DMS153 (cell line): ENCODE measurements at places on chromosomes 7 and 10.

- DNase-seq = no peak
Observed at GRCh38 chr10:57334523-57334922, 933.2 kb downstream of the IPMK start.

GRCh38 chr10:104333032-104333727, 5.1 kb downstream of the ITPRIP start:
- DNase-seq = no peak

GRCh38 chr7:95323410-95324129, 762 bp downstream of the PON1 start:
- DNase-seq = no peak

- no peak for DNase-seq
Observed at GRCh38 chr10:49369216-49370162, 26.4 kb downstream of the DRGX start.

DNA sequence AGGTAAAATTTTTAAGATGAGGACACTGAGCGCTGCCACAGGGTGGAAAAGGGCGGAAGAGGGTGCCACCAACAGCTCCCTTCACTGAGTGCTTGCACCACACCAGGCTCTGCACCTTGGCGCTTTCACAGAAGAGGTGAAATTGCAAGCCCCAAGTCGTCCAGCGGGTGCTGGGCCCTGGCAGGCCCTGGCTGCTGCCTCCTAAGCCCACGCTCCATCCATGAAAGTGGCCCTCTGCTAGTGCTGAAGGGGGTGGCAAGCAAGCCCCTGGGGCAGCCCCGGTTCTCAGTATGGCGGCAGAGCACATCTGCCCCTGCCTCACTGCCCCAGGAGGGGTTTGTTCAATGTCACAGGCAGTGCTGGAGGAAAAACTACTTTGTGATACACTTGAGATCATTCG, 95.1 kb downstream of the SLIT1 start:
- no peak for DNase-seq

GRCh38 chr10:60465801-60466200, 76.1 kb upstream of the ANK3 start:
- DNase-seq = no peak

DNA sequence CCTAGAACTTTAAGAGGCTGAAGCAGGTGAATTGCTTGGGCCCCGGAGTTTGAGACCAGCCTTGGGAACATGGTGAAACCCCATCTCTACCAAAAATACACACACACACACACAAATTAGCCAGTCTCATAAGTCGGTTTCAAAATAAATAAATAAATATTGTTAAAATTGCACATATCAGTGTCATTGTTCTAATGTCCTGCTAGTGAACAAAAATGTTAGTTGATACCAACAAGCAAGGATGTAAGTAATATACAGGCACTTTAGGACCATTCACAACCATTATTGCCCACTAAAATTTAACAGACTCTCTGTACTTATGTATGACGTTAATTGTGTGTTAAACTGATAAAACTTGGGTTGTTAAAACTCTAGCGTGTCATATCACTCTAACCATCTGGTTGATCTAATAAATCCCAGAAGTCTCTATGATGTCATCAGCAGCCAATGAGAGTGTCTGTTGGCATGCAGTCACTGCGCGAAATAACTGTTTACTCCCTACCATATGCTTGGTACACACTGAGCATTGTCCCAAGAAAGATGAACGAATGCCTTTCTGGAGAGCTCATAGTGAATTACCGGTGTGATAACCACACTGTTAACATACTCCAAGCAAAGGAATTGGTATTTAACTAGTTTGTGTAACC, 30.4 kb upstream of the OTUD1 start:
- no peak for DNase-seq

DNA sequence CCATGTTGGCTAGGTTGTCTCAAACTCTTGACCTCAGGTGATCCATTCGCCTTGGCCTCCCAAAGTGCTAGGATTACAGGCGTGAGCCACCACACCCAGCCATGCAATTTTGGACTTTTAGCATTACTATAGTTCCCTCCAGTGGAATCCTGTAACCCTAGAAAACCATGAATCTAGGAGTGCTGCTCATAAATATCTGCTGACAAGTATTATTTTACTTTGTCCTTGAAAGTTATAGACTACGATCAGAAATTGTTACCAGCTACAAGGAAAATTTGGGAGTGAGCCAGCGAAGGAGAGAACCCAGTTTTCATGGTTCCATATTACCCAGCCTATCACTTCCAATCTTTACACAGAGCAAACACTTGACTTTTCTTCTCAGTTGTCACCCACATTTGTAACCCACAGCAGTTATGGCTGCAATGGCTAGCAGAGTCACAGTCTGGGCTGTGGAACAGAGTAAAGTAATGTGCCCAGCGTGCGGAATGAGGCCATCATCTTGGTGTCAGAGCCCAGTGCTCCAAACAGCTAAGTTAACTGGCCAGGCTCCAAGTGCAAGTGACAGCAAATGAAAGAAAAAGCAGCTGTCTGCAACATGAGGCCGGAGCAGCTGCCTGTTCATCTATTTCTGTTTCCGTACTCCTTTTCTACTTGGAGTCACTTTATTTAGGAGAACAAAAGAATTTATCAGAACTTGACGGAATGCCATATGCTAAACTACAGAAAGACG, 29.9 kb downstream of the ZC3HC1 start:
- no peak for DNase-seq

- DNase-seq = peak; percentile 44
Observed at GRCh38 chr10:29304264-29304994, 15.6 kb downstream of the LYZL1 start.

DNA sequence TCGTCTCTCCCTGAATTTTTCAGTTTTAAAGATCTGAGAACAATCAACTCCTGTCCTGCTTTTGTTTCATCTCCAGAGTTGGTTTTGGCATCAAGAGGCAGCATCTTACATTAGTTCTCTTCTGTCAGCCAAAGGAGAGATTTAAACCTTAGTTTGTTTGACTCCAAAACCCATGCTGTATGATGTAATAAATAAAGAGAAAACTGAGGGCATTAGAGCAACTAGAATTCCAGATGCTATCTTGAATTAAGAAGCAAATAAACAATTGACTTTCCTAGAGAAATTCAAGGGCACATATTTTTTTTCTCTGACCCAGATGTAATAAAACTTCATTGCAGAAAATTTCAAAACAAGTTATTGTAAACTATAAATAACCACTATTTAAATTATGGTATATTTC, 54.4 kb downstream of the INHBA start:
- no peak for DNase-seq

- no peak for DNase-seq
Observed at GRCh38 chr7:44087911-44088838, 5.8 kb upstream of the POLM start.

- DNase-seq = peak; percentile 99
Observed at GRCh38 chr7:138460176-138460648, at the start of gene TRIM24. TRIM24 (plus strand) TSS chr7:138460259; CDS start chr7:138460549, 290 bp downstream.
